ENCODE measurements at places on chromosomes 1 and 21.

DNA sequence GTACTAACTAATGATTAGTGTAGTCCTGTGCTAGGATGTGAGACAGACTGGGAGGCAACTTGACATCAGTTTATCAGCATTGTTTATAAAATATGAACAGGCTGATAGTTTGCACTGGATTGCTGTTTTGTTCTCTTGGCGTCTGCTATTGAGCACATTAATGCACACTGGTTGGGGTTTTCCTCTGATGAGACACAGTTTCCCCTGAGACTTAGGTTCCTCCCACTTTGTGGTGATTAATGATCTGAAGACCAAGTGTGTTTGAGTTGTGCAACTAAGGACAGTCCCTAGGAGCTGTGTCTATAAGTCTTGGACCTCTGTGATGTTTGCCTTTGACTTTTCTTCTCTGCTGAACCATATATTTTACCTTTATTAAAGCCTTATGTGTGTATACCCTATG lies 1015.4 kb downstream of the AMY1C start:
- DNase-seq, result no peak

DNA sequence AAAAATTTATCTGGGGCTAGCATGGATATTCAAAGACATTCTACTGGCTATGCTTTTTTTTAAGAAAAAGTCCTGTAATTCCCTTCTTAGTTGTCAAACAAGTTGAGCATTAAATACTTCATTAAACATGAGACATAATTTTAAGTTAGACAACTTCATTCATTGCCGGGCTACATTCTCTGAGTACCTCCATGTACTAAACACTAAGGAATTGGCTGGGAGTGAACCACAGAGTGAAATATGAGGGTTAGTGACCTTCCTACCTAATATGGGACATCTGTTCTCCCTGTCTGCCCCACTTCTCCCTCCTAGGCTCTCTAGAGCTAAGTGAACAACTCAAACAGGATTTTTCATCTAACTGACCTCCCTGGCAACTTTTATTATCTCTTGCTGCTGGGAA lies 370.4 kb downstream of the VAV3 start:
- DNase-seq, result no peak

DNA sequence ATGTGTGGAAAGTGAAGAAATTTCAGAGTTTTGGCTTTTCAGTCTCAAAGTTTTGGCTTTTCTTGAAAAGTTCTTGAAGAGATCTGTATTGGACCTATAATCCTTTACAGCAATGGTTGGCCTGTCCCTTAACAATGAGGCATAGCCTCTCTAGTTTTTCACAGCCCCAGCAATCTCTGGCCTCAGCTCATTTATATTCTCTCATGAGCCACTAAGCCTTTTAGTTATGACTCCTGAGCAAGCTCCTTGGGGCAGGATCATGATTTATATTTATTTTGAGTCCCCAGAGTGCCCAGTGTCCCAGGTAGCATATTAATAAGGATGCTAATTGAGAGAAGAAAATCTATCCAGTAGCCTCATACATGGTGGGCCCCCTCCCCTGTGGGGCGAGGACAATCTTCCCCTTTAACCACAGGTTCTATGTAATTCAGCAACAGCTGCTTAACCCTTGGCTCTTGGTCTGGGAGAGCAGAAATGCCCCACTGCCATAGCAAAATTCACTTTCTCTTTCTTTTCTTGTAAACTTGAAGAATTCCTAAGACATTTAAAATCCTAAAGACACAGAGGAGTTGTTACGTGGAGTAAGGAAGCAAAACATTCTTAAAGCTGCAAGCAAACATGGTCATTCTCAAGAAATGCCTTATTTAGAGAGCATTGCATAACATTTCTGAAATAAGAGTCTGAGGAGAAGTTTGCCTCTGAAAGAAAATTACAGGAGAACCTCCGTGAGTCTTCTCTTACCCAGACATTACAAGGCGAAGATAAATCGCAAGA lies 6.3 kb downstream of the NGF start:
- no peak for DNase-seq

GRCh38 chr21:17793246-17794123 lies 25.7 kb downstream of the C21orf91 start:
- no peak for DNase-seq

Data from H1 (cell line).